Cardiac septum (tissue), 1 donor: ENCODE measurements at places on chromosomes 12 and 14. TPM values are rescaled to one million over a fixed set of nuclear protein-coding genes. Genes with fewer than 3 reads are reported as not detected.

- DNase-seq: peak; percentile 82
Observed at GRCh38 chr14:24307575-24308341, at the start of gene CIDEB. CIDEB (minus strand) TSS chr14:24307977; CDS start chr14:24307858, 119 bp downstream.

The CCDC196 gene
- not detected for total RNA-seq

- DNase-seq: no peak
Observed at GRCh38 chr14:23068789-23069412, 11.6 kb upstream of the CDH24 start.

GRCh38 chr14:76719666-76720065 lies 41.6 kb upstream of the VASH1 start:
- no peak for DNase-seq

DNA sequence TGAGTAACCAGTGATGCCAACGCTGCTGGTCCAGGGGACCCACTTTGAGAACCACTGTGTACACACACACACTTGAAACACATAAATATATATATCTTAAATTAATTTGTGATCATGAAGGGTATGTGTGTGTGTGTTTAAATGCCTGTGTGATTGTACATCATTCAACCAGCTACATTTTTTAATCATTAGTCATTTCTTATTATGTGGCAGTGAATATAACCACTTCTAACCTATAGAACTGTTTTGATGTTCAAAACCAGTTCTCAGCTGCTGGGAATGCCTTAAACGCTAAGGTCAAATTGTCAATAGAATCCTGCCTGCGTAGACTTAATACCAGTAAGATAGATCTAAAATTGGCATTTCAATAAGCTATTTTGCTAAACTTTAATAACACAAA lies 330.0 kb downstream of the SYT1 start:
- no peak for DNase-seq

The MANSC4 gene
- total RNA-seq: not detected

DNA sequence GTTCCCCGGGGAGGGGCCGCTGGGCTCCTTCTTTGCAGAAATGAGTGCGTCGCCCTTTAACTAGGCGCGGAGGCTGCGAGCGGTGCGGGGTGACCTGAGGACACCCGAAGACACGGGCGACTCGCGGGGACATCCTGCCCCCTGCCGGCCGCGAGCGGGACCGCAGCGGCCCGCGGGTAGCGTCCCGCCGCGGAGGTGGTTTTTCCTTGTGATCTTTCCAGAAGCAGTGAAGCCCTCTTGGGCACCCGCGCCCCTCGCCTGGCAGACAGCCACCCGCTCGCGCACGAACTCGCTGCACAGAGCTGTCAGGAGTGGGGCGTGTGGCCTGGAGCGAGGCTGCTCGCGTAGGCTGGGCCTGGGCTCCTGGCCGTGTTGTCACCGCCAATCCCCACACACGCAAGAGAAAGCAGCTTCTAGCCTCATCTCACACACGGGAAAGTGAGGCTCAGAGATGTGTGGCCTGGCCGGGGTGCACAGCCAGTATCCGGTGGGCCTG lies 67.2 kb downstream of the DIO3 start:
- peak; percentile 86 for DNase-seq

GRCh38 chr12:11645391-11645790 lies 4.1 kb upstream of the ETV6 start:
- DNase-seq: no peak

The SIX6 gene
- not detected for total RNA-seq

- no peak for DNase-seq
Observed at GRCh38 chr12:2949411-2949810, 9.8 kb upstream of the TEAD4 start.

GRCh38 chr12:132089407-132089910 lies 54.7 kb downstream of the DDX51 start:
- DNase-seq: no peak

DNA sequence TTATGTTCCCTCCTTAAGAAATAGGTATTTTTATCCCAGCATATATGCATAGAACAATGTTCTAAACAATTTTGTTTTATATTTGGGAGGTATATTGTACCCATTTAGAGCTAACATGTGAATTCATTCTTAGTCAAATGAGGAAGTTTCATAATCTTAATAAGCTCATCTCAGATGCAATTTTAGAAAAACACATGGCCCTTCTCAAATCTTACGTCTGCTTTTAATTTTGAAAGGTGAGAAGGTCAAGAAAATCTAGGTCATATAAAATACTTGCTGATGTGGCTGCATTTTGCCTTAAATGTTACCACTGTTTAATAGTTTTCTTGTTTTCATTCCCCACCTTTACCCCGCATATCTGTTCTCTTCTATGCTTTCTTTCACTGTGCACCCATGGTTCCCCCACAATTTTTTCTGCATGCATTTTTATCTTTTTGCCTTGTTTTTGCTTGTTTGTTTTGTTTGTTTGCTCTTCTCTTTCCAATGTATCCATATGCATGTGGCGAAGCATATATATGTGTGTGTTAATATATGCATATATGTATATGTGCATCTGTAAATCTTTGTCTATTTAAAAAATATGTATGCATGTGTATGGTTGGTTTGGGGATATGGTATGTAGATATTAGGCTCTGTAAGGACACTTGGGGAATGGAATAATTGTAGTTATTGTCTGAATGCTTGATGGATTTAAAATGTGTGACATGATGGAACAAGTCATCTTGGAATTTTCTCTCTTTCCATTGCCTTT lies 317.1 kb downstream of the BCAT1 start:
- DNase-seq: no peak

The MYO1H gene
- not detected for total RNA-seq

GRCh38 chr14:55349565-55349964 lies 62.1 kb downstream of the ATG14 start:
- no peak for DNase-seq

- no peak for DNase-seq
Observed at GRCh38 chr14:92040431-92041051, 682 bp upstream of the TRIP11 start.

DNA sequence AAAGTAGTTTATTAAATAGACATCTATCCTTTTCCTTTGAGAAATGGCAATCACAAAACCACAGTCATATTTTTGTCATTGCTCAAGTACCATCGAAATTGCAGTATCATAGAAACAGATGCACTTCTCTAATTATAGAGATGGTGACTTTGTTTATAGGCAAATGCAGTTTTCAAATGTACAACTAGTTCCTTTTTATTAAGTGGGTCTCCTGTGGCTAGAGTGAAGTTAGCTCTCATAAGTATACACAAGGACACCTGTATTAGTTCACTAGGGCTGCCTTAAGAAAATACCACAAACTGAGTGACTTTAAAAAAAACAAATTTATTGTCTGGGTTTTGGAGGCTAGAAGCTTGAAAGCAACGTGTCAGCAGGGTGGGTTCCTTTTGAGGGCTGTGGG lies 62.8 kb downstream of the OTOGL start:
- DNase-seq: no peak

DNA sequence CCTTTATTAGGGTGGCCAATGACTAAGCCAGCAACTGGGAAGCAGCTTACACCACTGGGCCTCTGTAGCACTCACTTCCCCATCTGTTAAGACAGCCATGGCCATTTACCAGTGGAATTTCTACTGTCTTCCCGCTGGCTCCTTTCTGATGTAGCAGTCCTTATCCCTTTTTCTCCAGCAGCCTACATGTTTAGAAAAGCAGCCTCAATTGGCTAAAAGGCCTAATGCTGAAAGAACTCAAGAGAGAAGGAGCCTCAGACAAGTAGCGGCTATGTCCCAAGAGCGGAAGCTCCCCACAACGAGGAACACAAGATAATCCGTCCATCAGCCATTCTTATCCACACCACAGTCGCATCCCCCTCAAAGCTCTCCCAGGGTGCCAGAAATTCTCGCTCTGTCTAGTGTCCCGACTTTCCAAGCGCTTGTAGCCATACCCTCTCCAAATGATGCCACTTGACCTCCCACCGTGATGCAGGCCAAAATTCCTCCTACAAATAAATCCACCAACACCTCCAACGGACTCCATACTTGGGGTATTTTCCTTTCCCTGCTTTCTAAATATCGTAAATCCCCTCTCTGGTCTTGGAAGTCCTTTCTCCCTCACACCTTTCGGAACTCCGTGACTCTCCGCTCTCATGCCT lies 624 bp downstream of the M6PR start:
- no peak for DNase-seq

DNA sequence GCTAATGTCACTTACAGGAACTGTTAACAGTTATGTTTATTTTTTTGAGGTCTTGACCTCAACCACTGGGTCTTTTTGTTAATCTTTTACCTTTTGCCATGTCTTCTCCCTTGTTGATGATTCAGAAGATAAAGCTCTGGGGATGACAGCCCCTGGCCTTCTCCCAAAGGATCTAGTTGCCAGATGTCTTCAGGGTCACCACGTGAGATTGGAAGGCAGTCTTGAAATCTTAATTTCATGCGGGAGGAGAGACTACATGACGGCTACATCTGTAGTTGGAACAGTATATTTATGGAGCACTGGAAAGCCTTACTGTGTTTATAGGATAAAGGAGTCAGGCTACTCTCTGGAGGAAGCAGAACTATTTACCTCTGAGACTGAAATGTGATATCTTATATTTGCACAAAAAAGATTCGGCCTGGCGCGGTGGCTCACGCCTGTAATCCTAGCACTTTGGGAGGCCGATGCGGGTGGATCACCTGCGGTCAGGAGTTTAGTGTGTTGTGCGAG lies 5.6 kb downstream of the MLEC start:
- DNase-seq: no peak

- no peak for DNase-seq
Observed at GRCh38 chr12:90274407-90274806, 565.8 kb upstream of the ATP2B1 start.

The FOXN4 gene
- total RNA-seq: not detected

The SLC4A8 gene
- 0.86 TPM for total RNA-seq

GRCh38 chr14:65333943-65334687 lies 78.4 kb upstream of the FUT8 start:
- DNase-seq: no peak
